ENCODE measurements at places on chromosomes 2 and 18.

- no peak for DNase-seq
These were observed 344.4 kb downstream of the CLIP4 start for GRCh38 chr2:29459445-29460179.

- DNase-seq = no peak
These were observed 62.2 kb downstream of the PTRHD1 start for GRCh38 chr2:24731040-24731439.

- no peak for DNase-seq
These were observed 413.0 kb downstream of the CDH2 start for GRCh38 chr18:27763936-27764335.

- no peak for DNase-seq
These were observed 8.4 kb downstream of the L3MBTL4 start for GRCh38 chr18:6406075-6406909.

DNA sequence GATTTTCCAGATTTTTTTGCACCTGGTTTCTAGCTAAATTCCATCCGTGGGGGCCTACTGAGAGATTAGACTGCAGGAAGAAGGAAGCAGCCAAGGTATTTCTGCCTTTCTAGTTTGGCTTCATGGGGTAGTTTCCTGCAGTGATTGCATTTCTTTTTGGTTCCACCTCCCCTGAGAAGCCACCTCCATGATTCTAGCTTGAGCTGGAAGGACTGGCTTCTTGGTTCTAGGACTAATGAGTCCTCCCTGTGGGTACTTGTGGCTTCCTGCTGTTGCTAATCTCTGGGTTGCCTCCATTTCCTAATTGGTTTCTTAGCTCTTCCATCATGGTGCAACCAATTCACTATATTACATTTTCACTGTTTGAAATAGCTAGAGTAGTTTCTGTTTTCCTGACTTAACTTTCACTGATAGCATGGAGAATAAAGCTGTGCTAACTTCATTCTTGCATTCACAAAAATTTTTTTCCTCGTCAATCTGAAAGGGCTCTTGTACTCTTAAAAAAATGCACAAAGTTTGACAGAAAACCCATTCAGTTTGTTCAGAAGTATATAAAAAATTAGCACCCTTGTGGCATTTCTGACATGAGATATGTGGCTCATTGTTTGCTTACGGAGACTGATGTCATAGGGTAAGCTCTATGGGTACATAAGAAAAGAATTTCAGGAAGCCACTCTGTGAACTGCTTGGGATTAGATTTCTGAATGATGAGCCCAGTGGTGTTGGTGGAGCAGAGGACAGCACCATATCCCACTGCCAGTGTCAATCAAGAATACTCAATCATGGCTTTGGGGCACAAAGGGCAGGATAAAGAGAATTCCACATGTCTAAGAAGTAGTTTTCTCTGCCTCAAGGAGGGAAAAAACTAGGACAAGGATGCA, 242.8 kb upstream of the RBMS1 start:
- DNase-seq = no peak

DNA sequence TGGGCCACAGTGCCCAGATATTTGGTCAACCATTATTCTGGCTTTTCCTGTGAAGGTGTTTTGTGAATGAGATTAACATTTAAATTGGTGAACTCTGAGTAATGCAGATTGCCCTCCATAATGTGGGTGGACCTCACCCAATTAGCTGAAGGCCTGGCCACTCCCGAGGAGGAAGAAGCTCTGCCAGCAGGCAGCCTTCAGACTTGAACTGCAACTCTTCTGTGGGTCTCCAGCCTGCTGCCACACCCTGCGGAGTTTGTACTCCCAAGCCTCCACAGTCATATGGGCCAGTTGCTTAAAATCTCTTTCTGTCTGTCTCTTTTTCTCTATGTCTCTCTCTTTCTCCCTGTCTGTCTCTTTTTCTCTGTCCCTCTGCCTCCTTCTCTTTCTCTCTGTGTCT, 262.7 kb downstream of the MYCN start:
- no peak for DNase-seq

- DNase-seq = no peak
These were observed 146.4 kb upstream of the COPS8 start for GRCh38 chr2:236939271-236939670.

- no peak for DNase-seq
These were observed 1232.3 kb upstream of the ZEB2 start for GRCh38 chr2:145752091-145752806.

- DNase-seq = no peak
These were observed 17.6 kb downstream of the CDC42EP3 start for GRCh38 chr2:37653805-37654378.

GRCh38 chr2:237256887-237257286, 157.1 kb downstream of the COL6A3 start:
- no peak for DNase-seq
